Endothelial cell of umbilical vein (primary cell): ENCODE measurements at places on chromosomes 5 and 9. TPM values are rescaled to one million over a fixed set of nuclear protein-coding genes. Genes with fewer than 3 reads are reported as not detected.

MELK gene
- polyA plus RNA-seq: 13.5 and 19.1 TPM in 2 replicates

PROB1 gene
- polyA plus RNA-seq: 0.40 and 0.47 TPM in 2 replicates

SLCO6A1 gene
- polyA plus RNA-seq: not detected in 2 replicates

SLF1 gene
- polyA plus RNA-seq: 1.4 TPM in 2 replicates

DIRAS2 gene
- polyA plus RNA-seq: not detected in 2 replicates

SH3GL2 gene
- polyA plus RNA-seq: 0.08 and 0.12 TPM in 2 replicates

ST8SIA4 gene
- polyA plus RNA-seq: 4.1 and 4.5 TPM in 2 replicates

DNAJA1 gene
- polyA plus RNA-seq: 53.4 and 72.9 TPM in 2 replicates

IL13 gene
- polyA plus RNA-seq: 0.06 TPM in 2 replicates

GFRA3 gene
- 0.05 and 0.10 TPM in 2 replicates for polyA plus RNA-seq

ANKRD34B gene
- not detected in 2 replicates for polyA plus RNA-seq

OR1J2 gene
- not detected in 2 replicates for polyA plus RNA-seq

CCDC171 gene
- polyA plus RNA-seq: 0.19 and 0.58 TPM in 2 replicates

PCA3 gene
- polyA plus RNA-seq: 0.86 and 0.88 TPM in 2 replicates

OR1Q1 gene
- not detected in 2 replicates for polyA plus RNA-seq

PCDHA10 gene
- 0.11 and 0.13 TPM in 2 replicates for polyA plus RNA-seq

PRR7 gene
- 6.6 and 10.5 TPM in 2 replicates for polyA plus RNA-seq

HNRNPAB gene
- polyA plus RNA-seq: 165 and 207 TPM in 2 replicates

FAM163B gene
- not detected in 2 replicates for polyA plus RNA-seq

ANKRD20A1 gene
- polyA plus RNA-seq: 0.47 and 0.56 TPM in 2 replicates

GABBR2 gene
- polyA plus RNA-seq: 0.43 and 1.1 TPM in 2 replicates

RANBP6 gene
- polyA plus RNA-seq: 3.8 and 5.3 TPM in 2 replicates

VCAN gene
- 0.56 and 1.2 TPM in 2 replicates for polyA plus RNA-seq

ITGA1 gene
- 0.65 and 1.2 TPM in 2 replicates for polyA plus RNA-seq

SLC25A48 gene
- polyA plus RNA-seq: not detected in 2 replicates

RFX3 gene
- polyA plus RNA-seq: 3.8 and 4.8 TPM in 2 replicates

PDGFRB gene
- 1.4 and 2.9 TPM in 2 replicates for polyA plus RNA-seq

PCDHGB7 gene
- 6.5 and 6.9 TPM in 2 replicates for polyA plus RNA-seq

NSG2 gene
- not detected in 2 replicates for polyA plus RNA-seq

ZFP37 gene
- 0.13 and 0.21 TPM in 2 replicates for polyA plus RNA-seq

MCTP1 gene
- 59.4 and 79.3 TPM in 2 replicates for polyA plus RNA-seq

DND1 gene
- polyA plus RNA-seq: 1.2 and 1.4 TPM in 2 replicates

WDR38 gene
- polyA plus RNA-seq: not detected in 2 replicates

DDX4 gene
- polyA plus RNA-seq: not detected in 2 replicates

LCN9 gene
- not detected in 2 replicates for polyA plus RNA-seq

MEIKIN gene
- polyA plus RNA-seq: not detected in 2 replicates

MOB3B gene
- polyA plus RNA-seq: 0.03 TPM in 2 replicates

TPPP gene
- polyA plus RNA-seq: 0.04 and 0.08 TPM in 2 replicates

NEUROG1 gene
- polyA plus RNA-seq: not detected in 2 replicates

GABRA1 gene
- polyA plus RNA-seq: not detected in 2 replicates

PCSK5 gene
- 2.5 and 2.6 TPM in 2 replicates for polyA plus RNA-seq

RFESD gene
- polyA plus RNA-seq: 0.57 and 0.88 TPM in 2 replicates

SPATA31A3 gene
- not detected in 2 replicates for polyA plus RNA-seq

C9orf50 gene
- 0.05 TPM in 1 of 2 replicates, not detected in the other for polyA plus RNA-seq

CKMT2 gene
- not detected in 2 replicates for polyA plus RNA-seq

SOHLH1 gene
- polyA plus RNA-seq: not detected in 2 replicates

GABRA6 gene
- not detected in 2 replicates for polyA plus RNA-seq

LTC4S gene
- polyA plus RNA-seq: 6.3 and 14.1 TPM in 2 replicates
